ENCODE measurements at places on chromosomes 7 and 10. TPM values are rescaled to one million over a fixed set of nuclear protein-coding genes. Genes with fewer than 3 reads are reported as not detected.
A peak's percentile ranks its signal among the peaks of the same experiment; 100 is the strongest.

MDFIC gene
- 14.8 TPM for total RNA-seq

MSMB gene
- total RNA-seq, result not detected

GRCh38 chr10:4280461-4281189, 495.6 kb upstream of the KLF6 start:
- no peak overlapping the region for H3K4me3 ChIP-seq
- peak overlapping the region; percentile 75 for H3K27ac ChIP-seq

IDI2 gene
- total RNA-seq, result not detected

FEZF1 gene
- not detected for total RNA-seq

- H3K36me3 ChIP-seq, result no peaks in the 10 kb centered on the region
- H3K27ac ChIP-seq, result no peak within 1 kb of the TSS
- no peak within 1 kb of the TSS for H3K4me3 ChIP-seq
- DNase-seq, result no peak
- peaks cover 14% of the 10 kb centered on the region for H3K4me1 ChIP-seq
- peaks cover 31% of the 10 kb centered on the region for H3K27me3 ChIP-seq
Measured at GRCh38 chr7:93574646-93575554, at the start of gene CALCR. CALCR (minus strand) TSS chr7:93574724; CDS start chr7:93486981, 87,743 bp downstream.

DNA sequence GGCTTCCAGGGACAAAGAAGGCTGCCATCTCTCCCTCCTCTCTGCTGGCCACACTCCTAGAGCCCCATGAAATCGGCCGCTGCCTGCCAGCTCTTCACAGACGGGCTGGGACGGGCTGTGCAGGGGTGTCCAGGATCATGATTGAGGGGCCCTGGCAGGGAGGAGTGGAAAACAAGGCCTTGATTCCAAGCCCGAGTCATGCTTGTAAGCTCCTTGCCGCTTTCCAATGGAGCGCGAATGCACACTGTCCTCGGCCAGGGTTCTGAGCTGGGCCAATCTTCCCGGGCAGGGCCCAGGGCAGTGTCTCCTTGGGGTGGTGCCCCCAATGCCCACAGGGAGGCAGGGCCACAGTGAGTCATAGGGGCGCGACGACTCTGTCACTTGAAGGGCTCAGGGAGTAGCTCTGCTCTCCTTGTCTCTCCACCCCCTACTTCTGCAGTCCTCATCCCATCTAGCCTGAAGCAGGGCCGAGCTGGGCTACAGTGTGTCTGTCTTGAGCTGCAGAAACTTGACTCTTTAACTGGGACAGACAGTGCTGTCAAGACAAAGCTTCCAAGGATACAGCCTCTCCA, 186.2 kb upstream of the SVIL start:
- no peak overlapping the region for H3K4me3 ChIP-seq
- no peaks in the 10 kb centered on the region for H3K4me1 ChIP-seq
- peak overlapping the region; percentile 73 for H3K27ac ChIP-seq
- H3K36me3 ChIP-seq, result no peaks in the 10 kb centered on the region
- no peaks in the 10 kb centered on the region for H3K27me3 ChIP-seq

GRCh38 chr10:10985361-10985760, 32.3 kb upstream of the CELF2 start:
- no peak overlapping the region for H3K27ac ChIP-seq
- DNase-seq, result no peak

DNA sequence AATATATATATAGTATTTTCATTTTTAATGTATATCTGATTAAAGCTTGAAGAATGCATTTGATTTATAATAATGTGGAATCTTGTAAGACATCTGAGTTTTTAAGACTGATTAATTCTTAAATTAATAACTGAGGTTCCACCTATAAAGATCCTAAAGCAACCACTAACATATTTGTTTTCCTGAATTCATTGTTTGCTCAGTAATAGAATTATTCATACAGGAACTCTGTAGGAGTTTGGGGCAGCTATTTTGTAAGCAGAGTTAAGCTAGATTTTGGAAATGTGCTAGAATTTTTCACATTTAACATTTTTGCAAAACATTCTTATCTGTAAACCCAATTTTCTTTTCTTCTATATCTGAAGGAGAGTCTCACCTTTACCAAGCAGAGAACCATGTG, 88.9 kb downstream of the NRCAM start:
- no peaks in the 10 kb centered on the region for H3K36me3 ChIP-seq
- H3K4me1 ChIP-seq, result no peaks in the 10 kb centered on the region
- H3K27me3 ChIP-seq, result no peaks in the 10 kb centered on the region
- no peak overlapping the region for H3K27ac ChIP-seq
- no peak for DNase-seq

DNA sequence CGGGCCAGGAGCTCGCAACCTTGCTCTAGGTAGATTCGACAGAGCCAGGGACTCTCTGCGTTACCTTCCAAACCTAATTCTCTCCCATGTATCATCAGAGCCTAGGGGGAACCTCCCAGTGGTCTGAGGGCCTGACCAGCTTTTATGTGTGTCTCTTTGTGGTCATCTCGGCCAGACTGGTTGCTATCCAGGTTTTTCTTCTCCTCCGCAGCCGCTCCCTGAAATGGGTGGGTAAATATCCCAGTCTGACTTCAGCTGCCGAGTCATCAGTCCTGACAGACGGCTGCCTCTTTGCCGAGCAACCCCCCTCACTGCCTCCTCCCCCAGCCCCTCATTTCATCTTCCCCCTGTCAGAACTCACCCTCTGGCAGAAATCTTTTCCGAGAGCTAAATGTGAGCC, 578.1 kb downstream of the LRMDA start:
- no peak overlapping the region for H3K4me3 ChIP-seq
- no peaks in the 10 kb centered on the region for H3K27me3 ChIP-seq
- no peaks in the 10 kb centered on the region for H3K4me1 ChIP-seq
- H3K27ac ChIP-seq, result no peak overlapping the region
- DNase-seq, result no peak

HHEX gene
- 0.80 TPM for total RNA-seq

CUTC gene
- total RNA-seq, result 21.1 TPM

DNA sequence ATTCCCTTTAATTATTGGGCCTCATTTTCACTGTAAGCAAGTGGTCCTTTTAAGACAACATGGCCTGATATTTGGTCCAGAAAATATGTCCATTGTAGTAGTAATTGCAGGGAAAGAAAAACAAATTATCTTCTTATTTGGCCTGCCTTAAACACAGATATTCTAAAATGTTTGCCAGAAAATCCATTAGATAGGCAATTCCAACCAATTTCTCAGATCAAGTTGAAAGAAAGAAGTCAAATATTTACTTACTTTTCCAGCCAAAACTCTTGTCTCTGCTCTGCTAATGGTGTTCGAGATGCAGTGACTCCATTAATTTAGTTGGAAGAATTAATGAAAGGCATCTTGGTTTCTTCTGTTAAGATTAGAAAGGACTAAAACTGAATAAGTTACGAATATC, 757.3 kb upstream of the IGFBP3 start:
- DNase-seq, result no peak
- H3K36me3 ChIP-seq, result no peaks in the 10 kb centered on the region
- no peaks in the 10 kb centered on the region for H3K4me1 ChIP-seq
- H3K4me3 ChIP-seq, result no peak overlapping the region

DNA sequence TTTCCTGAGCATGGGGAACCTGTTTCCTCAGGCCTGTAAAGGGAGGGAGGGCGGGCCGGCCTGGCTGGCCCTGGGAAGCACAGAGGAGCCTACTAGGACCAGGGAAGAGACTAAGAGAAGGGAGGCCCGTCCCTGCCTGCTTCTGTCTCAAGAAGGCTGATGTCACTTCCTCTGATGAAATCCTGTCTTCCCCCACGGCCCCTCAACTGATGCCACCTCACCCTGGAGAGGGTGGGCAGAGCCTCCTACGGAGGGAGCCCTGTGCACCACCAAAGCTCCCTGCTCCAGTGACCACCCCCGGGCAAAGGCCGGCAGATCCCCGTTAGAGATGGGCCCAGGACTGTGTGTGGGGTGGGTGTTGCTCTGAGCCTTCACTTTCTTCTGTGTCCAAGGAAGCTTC, 1.0 kb upstream of the PILRA start:
- H3K4me3 ChIP-seq, result no peak overlapping the region
- H3K36me3 ChIP-seq, result no peaks in the 10 kb centered on the region

GRCh38 chr7:140646931-140647647, 6.5 kb upstream of the DENND2A start:
- H3K27ac ChIP-seq, result no peak overlapping the region
- no peaks in the 10 kb centered on the region for H3K36me3 ChIP-seq
- no peak overlapping the region for H3K4me3 ChIP-seq
- DNase-seq, result peak; percentile 37

DNA sequence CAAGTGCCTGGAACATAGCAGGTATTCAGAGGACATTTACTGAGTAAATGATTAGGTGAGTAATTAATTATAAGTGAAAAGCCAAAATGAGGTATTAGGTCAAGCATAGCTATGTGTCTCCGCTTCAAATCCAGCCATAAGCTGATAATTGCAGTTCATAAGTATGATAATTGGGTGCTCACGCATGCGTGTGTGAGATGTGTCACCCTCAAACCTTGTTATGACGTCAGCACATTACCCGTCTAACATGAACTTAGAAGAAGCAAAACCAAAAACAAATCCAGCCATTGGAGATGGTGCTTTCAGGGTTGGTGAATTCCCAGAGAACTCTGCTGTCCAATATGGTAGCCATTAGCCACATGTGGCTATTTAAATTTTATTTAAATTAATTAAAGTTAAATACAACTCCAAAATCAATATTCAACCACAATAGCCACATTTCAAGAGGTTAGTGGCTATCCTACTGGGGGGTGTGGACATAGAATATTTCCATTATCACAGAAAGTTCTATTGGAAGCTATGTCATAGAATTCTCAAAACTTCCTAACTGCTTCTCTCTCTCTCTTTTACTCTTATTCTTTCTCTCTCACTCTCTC, at the start of gene CPA5:
CPA5 (plus strand) TSS at position 546 of the 596 bp plus-strand sequence. CDS start 1,670 bp downstream, outside the sequence.
- no peaks in the 10 kb centered on the region for H3K36me3 ChIP-seq
- DNase-seq, result no peak
- H3K27ac ChIP-seq, result no peak within 1 kb of the TSS
- H3K4me3 ChIP-seq, result no peak within 1 kb of the TSS

SMO gene
- 1.9 TPM for total RNA-seq

GRCh38 chr10:71124921-71125748, 87.2 kb upstream of the UNC5B start:
- no peak overlapping the region for H3K27ac ChIP-seq
- peaks cover 15% of the 10 kb centered on the region for H3K27me3 ChIP-seq
- no peak for DNase-seq
- H3K4me1 ChIP-seq, result no peaks in the 10 kb centered on the region
- H3K4me3 ChIP-seq, result no peak overlapping the region

- no peak overlapping the region for H3K27ac ChIP-seq
- H3K4me3 ChIP-seq, result no peak overlapping the region
- no peaks in the 10 kb centered on the region for H3K4me1 ChIP-seq
- H3K36me3 ChIP-seq, result no peaks in the 10 kb centered on the region
Measured at GRCh38 chr10:70162892-70163201, 7.5 kb downstream of the SAR1A start.

AFAP1L2 gene
- 13.5 TPM for total RNA-seq

- H3K27ac ChIP-seq, result no peak overlapping the region
- H3K27me3 ChIP-seq, result no peaks in the 10 kb centered on the region
- H3K36me3 ChIP-seq, result no peaks in the 10 kb centered on the region
- no peaks in the 10 kb centered on the region for H3K4me1 ChIP-seq
Measured at GRCh38 chr7:158282461-158283001, 305.1 kb downstream of the PTPRN2 start.

DNA sequence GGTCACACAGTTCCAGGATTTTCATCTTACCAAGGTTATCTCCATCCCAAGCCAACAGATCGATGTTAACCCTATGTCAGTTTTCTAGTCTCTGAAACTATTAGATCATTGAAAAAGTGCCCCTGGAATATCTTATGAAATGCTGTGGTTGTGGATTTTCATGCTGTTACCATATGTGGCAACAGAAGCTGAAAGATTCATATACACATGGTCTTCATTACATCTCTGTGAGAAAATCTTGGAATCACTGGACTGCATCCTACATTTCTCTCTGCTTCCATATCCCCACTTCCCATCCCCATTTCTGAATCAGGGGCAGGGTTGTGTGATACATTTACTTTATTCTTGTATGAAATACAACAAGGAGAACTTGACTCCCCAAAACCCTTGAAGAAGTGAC, 146.1 kb downstream of the SLC16A9 start:
- H3K4me3 ChIP-seq, result no peak overlapping the region
- no peaks in the 10 kb centered on the region for H3K27me3 ChIP-seq
- no peaks in the 10 kb centered on the region for H3K36me3 ChIP-seq
